Pancreas (tissue), 10 donors: ENCODE measurements at places on chromosomes 3 and 15. TPM values are rescaled to one million over a fixed set of nuclear protein-coding genes. Genes with fewer than 3 reads are reported as not detected.
A peak's percentile ranks its signal among the peaks of the same experiment; 100 is the strongest.

- DNase-seq, result no peak
Measured at GRCh38 chr3:177361081-177361938, 164.0 kb upstream of the TBL1XR1 start.

Gene PTPRG
- 15.5 TPM for total RNA-seq

Gene LRTM1
- not detected for total RNA-seq

DNA sequence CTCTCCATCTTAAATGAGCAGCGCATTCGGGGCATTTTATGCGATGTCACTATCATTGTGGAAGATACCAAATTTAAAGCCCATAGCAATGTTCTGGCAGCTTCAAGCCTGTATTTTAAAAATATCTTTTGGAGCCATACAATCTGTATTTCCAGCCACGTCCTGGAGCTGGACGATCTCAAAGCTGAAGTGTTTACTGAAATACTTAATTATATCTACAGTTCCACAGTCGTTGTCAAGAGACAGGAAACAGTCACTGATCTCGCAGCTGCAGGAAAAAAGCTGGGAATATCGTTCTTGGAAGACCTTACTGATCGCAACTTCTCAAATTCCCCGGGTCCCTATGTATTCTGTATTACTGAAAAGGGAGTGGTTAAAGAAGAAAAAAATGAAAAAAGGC lies 44.4 kb upstream of the RASA2 start:
- DNase-seq, result no peak

Gene SNRPA1
- total RNA-seq, result 19.7 TPM

DNA sequence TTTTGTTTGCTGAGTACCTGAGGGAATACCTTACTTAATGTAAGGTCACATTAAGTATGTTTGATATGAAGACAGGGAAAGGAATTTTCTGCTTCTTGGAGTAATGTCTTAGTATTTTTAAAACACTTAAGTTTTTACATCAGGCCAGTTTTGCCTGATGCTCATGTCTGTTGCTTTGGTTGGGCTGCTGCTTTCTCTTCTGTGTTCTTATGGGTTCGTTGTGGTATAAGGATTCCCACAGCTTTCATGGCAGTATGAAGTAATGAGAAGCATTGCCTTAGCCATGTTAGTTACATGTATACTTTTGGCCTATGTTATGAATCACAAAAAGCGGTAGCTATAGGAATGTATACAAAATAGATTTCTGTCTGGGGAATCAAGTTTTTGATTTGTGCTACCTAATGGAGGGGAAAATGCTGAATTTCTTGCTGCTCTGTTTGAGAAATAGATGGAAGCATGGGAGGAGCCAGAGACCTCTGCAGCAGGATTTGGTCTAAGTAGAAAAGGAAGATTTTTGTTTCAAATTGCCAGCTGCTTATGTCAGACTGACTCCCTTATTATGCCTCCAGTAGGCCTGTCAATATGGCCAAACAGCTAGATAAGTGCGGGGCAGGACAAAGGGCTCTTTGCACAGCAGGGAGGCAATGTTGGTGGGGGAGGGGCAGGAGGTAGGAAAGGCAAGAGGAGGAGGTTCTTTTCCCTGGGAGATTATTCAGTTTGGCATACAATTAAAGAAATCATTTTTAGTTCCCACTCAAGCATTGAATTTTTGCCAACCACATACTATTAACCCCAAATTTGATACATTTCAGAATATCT lies 5.2 kb downstream of the SETD5 start:
- DNase-seq, result no peak

Gene PLSCR4
- 12.8 TPM for total RNA-seq

DNA sequence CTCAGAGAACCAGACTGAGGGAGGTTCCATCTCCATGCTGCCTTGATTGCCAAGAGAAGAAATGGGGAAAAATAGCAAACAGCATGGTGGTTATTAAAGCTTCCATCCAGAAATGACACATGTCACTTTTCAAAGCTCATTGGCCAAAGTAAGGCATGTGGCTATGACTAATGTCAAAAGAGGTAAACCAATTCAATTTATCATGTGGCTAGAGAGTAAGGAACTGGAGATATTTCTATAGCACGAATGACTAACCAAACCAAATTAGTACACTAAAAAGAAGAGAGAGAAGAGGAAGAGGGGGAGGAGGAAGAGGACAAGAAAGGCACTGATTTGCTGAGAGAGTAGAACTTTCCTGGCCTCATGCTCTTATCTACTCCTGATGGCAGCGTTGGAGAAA lies 115.2 kb upstream of the SLC6A11 start:
- DNase-seq, result no peak

DNA sequence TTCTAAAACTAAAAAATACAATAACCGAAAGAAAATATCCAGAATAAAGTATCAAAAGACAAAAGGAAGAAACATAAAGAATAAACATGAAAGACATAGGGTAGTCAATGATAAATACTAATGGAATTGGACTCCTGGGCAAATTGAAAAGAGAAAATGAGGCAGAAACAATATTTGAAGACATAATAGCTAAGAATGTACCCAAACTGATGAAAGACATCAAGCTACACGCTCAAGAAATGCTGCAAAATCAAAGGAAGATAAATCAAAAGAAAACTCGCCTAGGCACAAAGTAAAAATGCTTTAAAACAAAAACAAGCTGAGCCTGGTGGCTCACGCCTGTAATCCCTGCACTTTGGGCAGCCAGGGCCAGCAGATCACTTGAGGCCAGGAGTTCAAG lies 34.9 kb downstream of the CEP70 start:
- no peak for DNase-seq

DNA sequence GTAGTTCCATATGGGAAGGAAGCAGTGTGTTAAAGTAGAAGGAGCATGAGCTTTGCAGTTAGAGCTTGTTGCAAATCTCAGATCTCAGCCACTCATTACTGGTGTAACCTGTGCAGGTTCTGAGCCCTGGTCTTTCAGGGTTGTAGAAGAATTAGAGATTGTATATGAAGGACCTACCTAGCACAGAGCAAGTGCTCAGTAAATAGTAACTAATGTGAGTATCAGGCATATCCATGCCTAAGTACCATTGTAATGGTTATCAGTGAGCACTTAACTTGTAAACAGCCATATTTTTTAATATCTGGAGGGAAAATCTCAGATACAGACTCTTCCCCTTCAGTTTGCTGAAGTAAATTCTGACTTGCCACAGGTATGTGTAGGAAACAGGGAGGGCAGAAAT lies 59.3 kb downstream of the MAP6D1 start:
- no peak for DNase-seq

DNA sequence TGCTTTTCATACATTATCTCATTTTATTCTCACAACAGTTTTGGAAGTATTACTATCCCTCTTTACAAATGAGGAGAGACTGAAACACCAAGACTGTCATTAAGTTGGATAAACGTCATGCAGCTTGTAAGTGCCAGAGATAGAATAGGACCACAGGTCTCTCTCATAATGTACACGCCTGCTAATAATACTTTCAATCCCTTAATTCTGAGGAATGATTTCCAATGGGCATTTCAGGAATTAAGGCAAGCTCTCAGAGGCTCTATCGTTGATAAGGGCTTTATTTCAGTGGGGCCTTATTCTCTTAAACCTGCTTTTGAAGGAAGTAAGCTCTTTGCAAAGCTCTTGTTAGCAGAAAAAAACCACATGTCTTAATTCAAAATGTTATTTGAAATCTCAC lies 229.1 kb downstream of the NFKBIZ start:
- no peak for DNase-seq

Gene CNTN3
- total RNA-seq, result 1.3 TPM

DNA sequence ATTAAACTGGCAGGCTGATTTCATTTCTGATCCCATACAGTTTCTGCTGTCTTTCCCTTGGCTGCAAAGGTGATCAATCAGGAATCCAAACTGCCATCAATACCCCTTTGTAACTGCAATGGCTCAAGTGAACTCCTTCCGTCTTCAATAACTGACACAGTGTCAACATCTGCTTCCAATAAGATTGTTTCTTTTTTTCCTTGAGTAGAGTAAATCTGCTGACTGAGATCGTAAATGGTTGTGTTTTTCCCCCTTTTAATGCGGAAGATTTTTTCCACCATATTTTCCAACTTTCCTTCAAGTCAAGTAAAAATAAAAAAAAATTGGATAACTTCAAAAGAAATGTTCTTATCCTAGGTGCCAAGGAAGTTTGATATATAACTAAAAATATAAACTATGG lies 48.7 kb downstream of the VGLL3 start:
- no peak for DNase-seq

Gene TMEM207
- total RNA-seq, result not detected

DNA sequence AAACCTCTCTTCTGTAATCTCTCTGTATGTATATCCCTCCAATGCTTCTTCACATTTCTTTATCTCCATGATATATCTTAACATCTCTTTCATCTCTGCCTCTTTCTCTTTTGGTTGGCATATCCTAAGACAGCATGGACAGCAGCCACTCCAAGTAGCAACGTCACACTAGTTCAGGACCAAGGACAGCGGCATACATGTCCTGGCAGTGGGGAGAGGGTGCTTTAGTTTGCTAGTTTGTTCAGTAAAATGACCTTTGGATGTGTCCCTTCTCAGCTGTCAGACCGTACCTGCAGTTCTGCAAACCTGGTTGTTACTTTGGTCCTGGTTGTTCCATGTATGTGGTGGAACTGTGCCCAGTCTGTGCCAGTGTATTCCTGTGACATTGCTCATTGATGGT lies 225.6 kb upstream of the ROPN1 start:
- DNase-seq, result no peak

DNA sequence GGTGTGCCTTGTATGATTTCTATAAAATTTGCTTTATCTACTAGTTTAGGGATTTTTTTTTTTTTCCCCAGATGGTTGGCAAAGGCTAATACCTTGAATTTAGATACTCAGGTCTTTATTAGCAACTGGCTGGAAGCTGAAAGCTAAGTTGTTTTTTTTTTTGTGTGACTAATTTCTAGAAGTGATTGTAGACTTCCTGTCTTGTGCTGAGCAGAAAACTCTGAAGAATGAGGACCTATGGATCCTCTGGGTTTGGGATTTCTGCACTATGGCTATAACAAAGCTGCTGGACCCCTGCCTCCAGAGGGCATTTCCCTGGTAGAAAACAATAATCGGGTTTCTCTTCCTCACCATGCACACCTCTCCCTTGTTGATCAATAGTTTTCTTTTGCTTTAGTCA lies 10.0 kb downstream of the ARIH2 start:
- no peak for DNase-seq

DNA sequence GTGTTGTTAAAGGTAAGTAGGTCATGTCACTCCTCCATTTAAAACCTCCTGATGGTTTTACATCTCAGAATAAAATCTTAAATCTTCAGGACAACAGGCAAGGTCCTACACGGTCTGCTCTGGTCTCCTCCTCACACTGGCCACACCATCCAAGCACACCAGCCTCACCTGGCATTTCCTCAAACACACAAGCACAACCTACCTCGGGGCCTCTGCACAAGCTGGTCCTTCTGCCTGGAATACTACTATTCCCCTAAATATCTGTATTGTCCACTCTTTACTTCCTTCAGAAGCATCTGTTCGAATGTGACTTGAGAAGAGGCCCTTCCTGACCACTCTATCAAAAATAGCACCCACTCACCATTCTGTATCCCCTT lies 1.8 kb downstream of the GORASP1 start:
- DNase-seq, result no peak

- no peak for DNase-seq
Measured at GRCh38 chr3:187932530-187932929, 187.3 kb upstream of the BCL6 start.

DNA sequence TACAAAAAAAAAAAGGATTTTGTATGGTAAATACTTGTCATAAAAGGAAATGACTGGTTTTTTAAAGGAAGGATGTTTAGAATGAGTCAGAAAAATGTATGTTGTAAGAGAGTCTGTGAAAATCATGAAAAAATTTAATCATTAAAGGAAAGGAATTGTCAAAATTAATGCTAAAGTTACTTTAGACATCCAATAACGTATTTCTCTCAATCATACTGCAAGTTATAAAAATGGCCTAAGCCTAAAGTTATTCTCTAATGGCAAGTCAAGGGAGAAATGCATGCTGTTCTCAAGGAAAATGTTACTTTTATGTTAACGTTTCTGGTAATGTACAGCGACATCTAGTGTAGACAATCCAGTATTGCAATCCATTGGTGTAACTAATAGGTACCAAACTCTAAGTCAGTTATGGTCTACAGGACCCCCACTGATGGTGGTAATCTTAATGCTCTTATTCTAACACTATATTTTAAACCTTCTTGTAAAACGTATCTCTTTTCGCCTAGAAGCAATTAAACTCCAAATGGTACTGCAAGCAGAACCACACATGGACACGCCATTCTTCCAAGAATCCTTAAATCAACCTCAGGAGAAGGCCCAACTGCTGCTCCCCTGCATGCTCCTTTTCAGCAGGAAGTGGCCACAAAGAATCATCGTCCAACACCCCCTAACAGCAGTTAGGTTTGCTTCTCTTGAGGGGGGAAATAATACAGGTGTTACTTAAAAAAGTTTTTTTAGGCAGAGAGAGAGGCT lies 35.2 kb downstream of the NCEH1 start:
- no peak for DNase-seq

- no peak for DNase-seq
Measured at GRCh38 chr15:46137443-46137842, 502.6 kb downstream of the SQOR start.

DNA sequence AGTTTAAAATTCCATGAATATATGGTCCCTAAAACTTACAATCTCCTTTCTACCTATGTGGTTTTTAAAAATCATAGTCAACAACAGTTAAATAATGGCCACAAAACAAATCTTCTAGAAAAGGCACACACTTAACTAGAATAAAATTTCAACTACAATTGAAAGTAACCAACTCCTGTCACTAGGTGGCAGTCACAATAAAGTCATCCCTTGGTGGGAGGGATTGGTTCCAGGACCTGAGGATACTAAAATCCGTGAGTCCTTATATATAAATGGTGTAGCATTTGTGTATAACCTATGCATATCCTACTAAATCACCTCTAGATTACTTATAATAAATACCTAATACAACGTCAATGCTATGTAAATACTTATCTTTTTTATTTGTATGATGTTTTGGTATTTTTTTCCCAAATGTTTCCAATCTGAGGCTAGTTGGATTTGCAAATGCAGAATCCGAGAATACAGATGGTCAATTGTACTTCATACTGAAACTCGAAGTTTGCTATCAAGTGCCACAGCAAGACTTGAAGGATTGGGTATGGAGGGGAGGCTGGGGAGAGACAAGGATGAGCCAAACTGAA lies 172.6 kb downstream of the FMN1 start:
- no peak for DNase-seq

Gene GOLGA6L7
- not detected for total RNA-seq

GRCh38 chr15:91468871-91469580 lies 369.0 kb downstream of the SV2B start:
- no peak for DNase-seq

GRCh38 chr3:113948015-113948917 lies 453 bp downstream of the ZDHHC23 start:
- peak; percentile 82 for DNase-seq

GRCh38 chr15:67039384-67040075 lies 25.9 kb upstream of the SMAD3 start:
- DNase-seq, result no peak

- peak; percentile 45 for DNase-seq
Measured at GRCh38 chr3:42805141-42805821, 991 bp upstream of the HIGD1A start.
